Stimulated activated CD8-positive, alpha-beta memory T cell treated with anti-CD3 and anti-CD28 coated beads, Interleukin-7, amount 100 ng/mL, for 1 hour (primary cell): ENCODE measurements at places on chromosomes 1 and 21.

GRCh38 chr1:174052621-174053020, 30.5 kb upstream of the RC3H1 start:
- no peak for DNase-seq

- no peak for DNase-seq
These were observed 10.2 kb upstream of the SUSD4 start for GRCh38 chr1:223374064-223374610.

DNA sequence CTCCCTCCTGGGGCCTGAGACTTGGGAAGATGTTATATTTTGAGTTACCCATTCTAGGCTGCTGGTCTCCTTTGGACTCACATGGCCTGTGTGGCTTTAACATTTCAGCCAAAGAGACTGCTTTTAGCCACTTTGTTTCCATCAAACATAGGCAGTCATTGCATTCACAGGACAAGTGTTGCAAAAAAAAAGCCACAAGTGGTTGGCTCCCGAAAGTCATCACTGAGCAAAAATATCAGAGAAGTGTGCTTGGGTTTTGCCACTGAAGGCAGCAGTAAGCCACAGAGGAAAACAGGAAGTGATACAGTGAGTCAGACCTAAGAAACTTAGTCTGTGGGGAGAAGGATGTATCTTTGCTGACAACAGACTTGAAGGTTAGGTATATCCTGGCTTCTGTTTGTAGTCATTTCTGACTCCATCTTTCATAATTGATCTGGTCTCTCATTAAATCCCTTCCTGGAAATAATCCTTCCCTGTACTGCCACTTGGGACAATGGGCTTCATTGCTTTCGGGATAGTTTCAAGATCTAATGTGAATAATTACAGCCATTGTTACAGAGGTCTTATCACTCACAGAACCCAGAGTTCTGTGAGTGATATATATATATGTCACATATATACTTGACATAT, 80.9 kb downstream of the COLGALT2 start:
- peak; percentile 11 for DNase-seq

GRCh38 chr1:86846164-86846647, 67.7 kb downstream of the SELENOF start:
- DNase-seq: no peak

- no peak for DNase-seq
These were observed 23.4 kb downstream of the PRKCZ start for GRCh38 chr1:2073382-2074230.

DNA sequence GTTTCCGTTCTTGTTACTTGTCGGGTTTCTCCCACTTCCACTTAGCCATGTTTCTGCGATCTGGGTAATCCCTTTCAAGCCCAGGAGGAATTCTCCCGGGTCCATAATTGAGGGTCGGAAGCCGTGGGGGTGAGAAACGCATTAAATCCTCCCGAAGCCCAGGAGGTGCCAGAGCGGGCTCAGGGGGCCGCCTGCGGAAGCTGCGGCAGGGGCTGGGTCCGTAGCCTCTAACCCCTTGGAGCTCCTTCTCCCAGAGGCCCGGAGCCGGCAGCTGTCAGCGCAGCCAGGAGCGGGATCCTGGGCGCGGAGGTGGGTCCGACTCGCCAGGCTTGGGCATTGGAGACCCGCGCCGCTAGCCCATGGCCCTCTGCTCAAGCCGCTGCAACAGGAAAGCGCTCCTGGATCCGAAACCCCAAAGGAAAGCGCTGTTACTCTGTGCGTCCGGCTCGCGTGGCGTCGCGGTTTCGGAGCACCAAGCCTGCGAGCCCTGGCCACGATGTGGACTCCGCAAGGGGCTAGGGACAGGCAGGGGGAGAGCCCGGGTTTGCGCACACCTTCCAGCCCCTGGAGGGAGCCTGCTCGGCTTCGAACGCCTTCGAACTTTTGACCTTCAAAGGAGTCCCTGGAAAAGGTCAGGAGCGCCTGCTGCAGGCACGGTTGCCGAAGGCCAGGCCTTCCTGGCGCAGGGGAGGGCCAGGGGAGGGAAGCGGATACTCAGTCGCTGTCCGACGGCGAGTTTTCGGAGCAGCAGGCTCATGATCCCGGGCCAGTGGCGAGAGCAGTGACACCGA, 1.7 kb upstream of the SIM2 start:
- DNase-seq: no peak
